NCI-H1694 (cell line): ENCODE measurements at places on chromosomes 1 and 21.

- DNase-seq: no peak
Measured at GRCh38 chr21:34179204-34179935, 106.0 kb downstream of the MRPS6 start.

DNA sequence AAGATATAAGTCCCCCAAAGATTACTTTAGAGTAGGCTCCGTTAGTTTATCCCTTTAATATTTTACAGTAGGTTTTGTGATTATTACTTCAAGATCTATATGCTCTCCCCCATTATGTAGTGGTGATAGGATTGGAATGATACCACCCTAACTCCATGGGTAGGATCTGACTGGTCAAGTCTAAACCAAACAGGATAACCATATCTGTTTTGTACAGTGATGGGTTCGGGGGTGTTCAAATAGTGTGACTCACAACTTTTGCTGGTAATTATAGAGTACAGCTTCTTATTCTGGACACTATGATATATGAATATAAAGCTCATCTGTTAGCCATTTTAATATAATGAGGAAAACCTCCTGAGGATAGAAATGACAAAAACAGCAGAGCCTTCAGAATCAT, 85.8 kb upstream of the GFI1 start:
- no peak for DNase-seq

- DNase-seq: no peak
Measured at GRCh38 chr21:27796106-27796505, 829.2 kb upstream of the ADAMTS5 start.

- DNase-seq: no peak
Measured at GRCh38 chr1:1788136-1788535, 9.9 kb upstream of the NADK start.

- no peak for DNase-seq
Measured at GRCh38 chr1:197632005-197632404, 143.3 kb downstream of the DENND1B start.

- no peak for DNase-seq
Measured at GRCh38 chr1:233916706-233917105, 12.2 kb downstream of the SLC35F3 start.

- no peak for DNase-seq
Measured at GRCh38 chr1:116166011-116166571, 54.9 kb downstream of the MAB21L3 start.

DNA sequence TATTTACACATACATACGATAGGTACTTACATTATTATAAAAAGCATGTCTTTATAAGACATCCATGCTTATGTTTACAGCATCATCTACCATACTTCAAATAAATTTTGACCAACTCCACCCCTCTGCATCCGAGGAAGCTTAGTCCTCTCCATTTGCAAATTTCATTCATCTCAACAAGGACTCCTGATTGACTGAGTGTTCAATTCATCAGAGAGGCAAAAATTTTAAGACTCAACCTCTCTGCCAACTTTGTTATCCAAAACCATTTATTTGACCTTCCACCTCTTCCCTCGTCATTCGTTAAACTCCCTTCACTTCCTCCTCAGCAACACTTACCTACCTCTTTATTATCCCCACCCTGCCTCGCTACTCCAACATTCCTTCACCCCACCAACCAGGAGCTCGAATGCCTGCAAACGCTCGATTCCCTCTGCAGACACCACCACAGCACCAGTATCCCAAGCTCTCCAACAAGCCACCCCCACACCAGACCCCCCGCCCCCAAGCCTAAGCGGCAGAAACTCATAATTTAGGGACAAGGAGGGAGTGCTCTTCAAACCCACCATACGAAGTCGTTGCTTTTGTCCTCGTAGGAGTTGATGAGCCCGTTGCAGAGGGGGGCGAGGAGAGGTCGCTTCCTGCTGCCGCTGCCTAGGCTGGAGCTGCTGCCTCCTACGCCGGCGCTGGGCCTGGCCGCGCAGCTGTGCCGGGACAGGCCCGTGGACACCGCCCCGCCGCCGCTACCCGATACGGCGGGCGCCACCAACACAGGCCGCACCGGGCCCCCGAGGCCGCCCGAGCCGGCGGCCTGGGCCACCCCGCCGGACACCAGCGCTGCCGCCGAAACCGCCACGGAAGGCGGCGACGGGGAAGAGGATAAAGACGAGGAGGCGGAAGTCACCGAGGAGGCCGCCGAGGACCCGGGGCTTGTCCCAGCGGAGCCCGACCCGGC, 803 bp downstream of the COP1 start:
- DNase-seq: peak; percentile 28

DNA sequence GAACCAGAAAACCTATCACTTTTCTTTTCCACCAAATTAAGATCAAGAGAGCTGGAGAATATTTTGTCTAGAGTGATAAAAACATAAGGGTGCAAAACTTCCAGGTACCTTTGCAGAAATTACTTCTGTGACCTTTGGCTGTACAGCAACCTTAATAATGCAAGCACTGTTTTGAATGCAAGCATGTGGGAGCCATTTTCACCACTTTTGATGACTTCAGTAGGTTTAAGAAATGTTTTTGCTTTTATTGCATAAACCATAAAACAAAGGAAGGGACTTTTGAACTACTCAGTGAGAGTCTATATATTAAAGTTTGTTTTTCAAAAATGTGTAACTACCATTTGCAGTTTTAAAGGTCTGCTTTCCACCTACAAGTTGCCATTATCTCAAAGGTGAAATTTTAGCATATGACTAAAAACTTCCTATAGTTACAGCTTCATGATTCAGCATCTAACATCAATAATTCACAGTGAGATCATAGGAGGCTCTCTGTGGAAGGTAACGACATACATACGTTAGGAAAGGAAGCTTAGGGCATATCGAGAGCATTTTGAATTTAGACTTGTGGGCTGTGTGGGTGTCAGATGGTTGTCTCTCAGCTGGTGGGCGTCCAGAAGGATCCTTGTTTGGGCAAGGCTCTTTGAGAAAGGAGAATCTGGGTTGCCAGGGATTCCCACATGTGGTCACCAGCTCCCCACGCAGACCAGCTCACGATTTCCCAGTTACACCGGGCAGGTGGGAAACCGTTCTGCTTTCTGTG, 1.1 kb upstream of the GADD45A start:
- no peak for DNase-seq

DNA sequence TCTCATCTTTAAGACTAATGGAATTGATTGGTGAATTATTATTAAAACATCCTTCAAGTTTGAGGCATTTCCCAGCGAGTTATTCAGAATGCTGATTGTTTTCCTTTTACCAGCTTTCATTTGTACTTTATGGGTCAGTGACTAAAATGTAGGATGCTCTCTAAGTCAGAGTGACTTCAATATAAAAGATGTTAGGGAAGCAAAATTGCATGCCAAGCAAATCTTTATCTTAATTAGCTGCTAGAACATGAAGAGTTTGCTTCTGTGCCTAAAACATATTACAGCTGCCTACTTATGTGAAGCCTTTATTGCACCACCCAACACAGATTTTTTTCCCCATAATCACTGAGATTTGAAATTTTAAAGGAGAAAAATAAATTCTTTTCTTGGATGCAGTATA, 79.8 kb upstream of the CYYR1 start:
- DNase-seq: no peak

GRCh38 chr1:53576381-53576801, 117.2 kb downstream of the DMRTB1 start:
- no peak for DNase-seq

- no peak for DNase-seq
Measured at GRCh38 chr1:11550664-11551283, 71.8 kb downstream of the DISP3 start.

GRCh38 chr1:218374401-218375353, 29.5 kb downstream of the TGFB2 start:
- no peak for DNase-seq

DNA sequence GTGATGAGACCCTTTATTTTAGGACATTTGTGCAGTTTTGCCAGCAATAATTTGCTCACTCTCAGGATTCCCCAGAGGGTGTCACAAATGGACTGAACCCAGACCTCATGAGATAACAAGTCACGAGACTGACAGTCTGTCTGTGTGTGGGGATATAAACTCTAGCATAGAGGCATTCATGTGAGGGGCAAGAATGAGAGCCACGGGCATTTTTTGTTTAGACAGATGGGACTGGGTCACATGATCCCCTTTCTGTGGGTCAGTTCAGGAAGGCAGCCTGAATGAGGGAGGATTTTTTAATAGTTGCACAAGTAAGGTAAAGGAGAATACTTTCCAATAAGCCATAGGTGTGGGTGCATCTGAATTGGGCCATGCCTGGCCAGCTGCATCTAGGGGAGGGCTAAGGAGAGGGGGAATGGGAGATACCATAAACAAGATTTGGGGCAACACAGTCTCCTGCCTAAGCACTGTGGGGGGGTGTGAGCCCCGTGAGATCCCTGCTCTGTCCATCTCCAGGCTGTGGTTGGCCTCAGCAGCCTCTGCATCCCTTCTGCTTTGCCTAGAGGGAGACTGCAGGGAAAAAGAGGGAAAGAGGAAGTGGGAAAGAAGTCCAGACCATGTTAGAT, 66.6 kb downstream of the NAV1 start:
- DNase-seq: no peak

DNA sequence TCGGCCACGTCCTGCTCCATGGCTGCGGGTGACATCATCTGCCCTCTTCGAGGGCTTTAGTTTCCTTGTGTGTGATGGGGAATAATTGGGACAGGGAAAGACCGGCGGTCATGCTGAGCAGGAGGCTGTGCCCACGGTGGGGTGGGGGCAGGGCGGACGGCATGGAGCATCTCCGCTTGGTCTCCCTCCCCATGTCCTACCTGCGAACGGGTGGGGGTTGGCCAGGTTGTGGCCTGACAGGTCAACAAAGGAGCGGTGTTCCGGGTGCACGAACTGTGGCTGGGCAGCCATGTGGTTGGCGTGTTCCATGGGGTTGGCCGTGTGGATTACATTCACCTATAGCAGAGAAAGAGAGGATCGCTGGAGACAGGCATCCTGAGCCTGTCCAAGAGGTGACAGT, 80.0 kb downstream of the PIK3CD start:
- no peak for DNase-seq

GRCh38 chr1:24966724-24967346, 36.8 kb upstream of the RUNX3 start:
- DNase-seq: no peak
